Liver (tissue), 10 donors: ENCODE measurements at places on chromosomes 2 and 18. TPM values are rescaled to one million over a fixed set of nuclear protein-coding genes. Genes with fewer than 3 reads are reported as not detected.

DNA sequence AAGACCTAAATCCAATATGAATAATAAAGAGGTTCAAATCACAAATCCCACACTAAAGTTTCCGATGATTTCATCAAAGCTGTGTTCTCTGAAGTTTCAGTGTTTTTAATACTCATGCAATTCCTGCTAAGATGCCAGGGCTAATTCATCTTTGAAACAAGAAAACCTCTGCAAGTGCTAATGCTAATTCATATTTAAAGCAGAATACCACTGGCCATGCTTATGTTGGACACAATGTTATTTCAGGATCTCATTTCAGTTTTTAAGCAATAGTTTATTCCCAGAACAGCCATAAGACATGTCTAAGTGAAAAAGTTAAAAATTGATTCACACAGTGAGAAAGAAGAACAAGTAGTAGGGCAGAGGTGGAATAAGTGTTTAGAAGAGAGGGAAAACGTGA, 62.8 kb downstream of the GRB14 start:
- no peaks in the 10 kb centered on the region for H3K36me3 ChIP-seq
- H3K4me3 ChIP-seq = no peak overlapping the region
- H3K4me1 ChIP-seq = peaks cover 9% of the 10 kb centered on the region

GRCh38 chr18:36284671-36285295, 12.7 kb upstream of the FHOD3 start:
- no peak for DNase-seq
- H3K4me3 ChIP-seq = no peak overlapping the region
- H3K36me3 ChIP-seq = no peaks in the 10 kb centered on the region
- no peaks in the 10 kb centered on the region for H3K27me3 ChIP-seq
- no peaks in the 10 kb centered on the region for H3K4me1 ChIP-seq

- H3K4me3 ChIP-seq = no peak overlapping the region
- H3K27ac ChIP-seq = peak overlapping the region; percentile 21
- no peaks in the 10 kb centered on the region for H3K27me3 ChIP-seq
- no peaks in the 10 kb centered on the region for H3K4me1 ChIP-seq
- no peak for DNase-seq
Measured at GRCh38 chr2:43212216-43212835, 14.1 kb downstream of the ZFP36L2 start.

DNA sequence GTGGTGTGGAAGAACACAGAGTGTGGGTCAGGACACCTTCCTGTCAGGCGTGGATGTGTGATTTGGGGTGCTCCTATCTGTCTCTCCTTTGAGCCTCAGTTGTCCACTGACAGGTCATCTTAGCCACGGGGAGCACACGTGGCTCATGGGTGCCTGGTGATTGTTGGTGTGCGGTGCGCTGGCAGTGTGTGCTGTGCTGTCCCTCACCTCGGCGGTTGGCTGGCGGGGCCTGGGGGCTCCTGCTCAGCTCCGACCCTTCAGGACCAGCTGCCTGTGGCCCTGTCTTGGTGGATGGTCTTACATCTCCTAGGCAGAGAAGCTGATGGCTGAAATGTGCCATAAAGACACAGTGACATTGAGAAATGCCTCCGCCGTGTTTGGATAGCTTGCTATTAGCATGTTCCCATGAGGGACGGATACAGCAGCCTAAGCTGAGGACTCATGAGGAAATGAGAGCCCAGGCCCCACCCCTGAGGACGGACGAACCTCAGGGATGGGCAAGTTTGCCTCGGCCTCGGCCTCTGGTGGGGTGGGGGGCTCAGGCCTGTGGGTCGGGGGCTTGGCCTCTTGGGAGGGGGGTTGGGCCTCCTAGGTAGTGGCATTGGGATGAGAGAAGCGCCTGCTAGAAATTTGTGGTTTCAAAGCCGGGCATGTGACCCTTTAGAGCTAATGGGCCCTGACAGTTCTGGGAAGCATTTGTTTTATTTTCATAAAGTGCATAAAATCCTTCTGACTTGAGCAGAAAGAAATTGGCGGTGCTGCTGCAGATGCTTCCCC, 20.3 kb upstream of the ASB1 start:
- H3K4me1 ChIP-seq = no peaks in the 10 kb centered on the region
- H3K27ac ChIP-seq = no peak overlapping the region
- H3K27me3 ChIP-seq = no peaks in the 10 kb centered on the region

DNA sequence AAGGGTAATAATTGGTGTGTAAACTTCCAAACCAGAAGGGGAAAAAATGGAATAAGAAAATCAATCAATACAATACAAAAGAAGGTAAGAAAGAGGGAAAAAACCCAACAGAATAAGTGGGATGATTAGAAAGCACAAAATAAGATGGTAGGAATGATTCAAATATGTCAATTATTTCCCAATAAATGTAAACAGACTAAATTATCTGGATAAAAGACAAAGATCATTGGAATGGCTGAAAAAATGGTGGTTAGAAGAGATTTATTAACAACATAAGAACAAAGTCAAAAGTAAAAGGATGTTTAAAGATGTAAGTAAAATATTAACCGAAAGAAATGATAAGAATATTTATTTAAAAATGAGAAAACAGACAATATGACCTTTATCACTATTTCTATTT, 103.5 kb upstream of the YWHAQ start:
- H3K4me3 ChIP-seq = no peak overlapping the region
- H3K4me1 ChIP-seq = no peaks in the 10 kb centered on the region
- no peaks in the 10 kb centered on the region for H3K27me3 ChIP-seq
- no peak for DNase-seq
- no peaks in the 10 kb centered on the region for H3K36me3 ChIP-seq

- H3K4me3 ChIP-seq = no peak overlapping the region
- no peak overlapping the region for H3K27ac ChIP-seq
- no peak for DNase-seq
- no peaks in the 10 kb centered on the region for H3K36me3 ChIP-seq
Measured at GRCh38 chr18:46325895-46326294, 221.7 kb downstream of the HAUS1 start.

GRCh38 chr2:237618449-237618848, 8.9 kb upstream of the LRRFIP1 start:
- no peak overlapping the region for H3K4me3 ChIP-seq
- no peaks in the 10 kb centered on the region for H3K27me3 ChIP-seq

DNA sequence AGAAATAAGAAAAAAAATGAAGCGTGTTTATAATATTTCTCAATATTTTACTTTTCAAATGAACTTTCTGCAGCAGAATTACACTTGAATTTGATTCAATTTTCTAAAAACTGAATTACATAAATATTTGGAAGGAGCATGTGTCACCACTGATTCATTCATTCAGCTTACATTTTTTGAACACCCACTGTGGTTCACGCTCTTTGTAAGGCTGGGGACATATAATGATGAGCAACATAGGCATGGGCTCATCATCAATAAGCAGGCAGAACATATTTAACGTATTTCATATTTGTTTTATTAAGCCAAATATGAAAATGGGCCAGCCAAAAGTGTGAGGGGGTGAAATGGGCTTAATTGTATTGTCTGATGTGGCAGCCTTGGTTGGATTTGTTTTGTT, 209.1 kb downstream of the CTNNA2 start:
- no peak overlapping the region for H3K4me3 ChIP-seq
- no peaks in the 10 kb centered on the region for H3K4me1 ChIP-seq
- H3K36me3 ChIP-seq = no peaks in the 10 kb centered on the region
- H3K27me3 ChIP-seq = no peaks in the 10 kb centered on the region

Gene FAM237A
- not detected for total RNA-seq

Gene CRYGD
- not detected for total RNA-seq

Gene CCNYL1
- total RNA-seq = 7.6 TPM
